Activated naive CD8-positive, alpha-beta T cell treated with anti-CD3 and anti-CD28 coated beads for 36 hours (primary cell): ENCODE measurements at places on chromosomes 3 and 15. TPM values are rescaled to one million over a fixed set of nuclear protein-coding genes. Genes with fewer than 3 reads are reported as not detected.

- peak; percentile 31 for DNase-seq
Measured at GRCh38 chr3:53196575-53197407, 35.8 kb downstream of the PRKCD start.

IP6K2 gene
- 49.9 TPM for total RNA-seq

- DNase-seq: no peak
Measured at GRCh38 chr3:14689247-14689980, 14.5 kb downstream of the C3orf20 start.

CSPG4 gene
- not detected for total RNA-seq

DNA sequence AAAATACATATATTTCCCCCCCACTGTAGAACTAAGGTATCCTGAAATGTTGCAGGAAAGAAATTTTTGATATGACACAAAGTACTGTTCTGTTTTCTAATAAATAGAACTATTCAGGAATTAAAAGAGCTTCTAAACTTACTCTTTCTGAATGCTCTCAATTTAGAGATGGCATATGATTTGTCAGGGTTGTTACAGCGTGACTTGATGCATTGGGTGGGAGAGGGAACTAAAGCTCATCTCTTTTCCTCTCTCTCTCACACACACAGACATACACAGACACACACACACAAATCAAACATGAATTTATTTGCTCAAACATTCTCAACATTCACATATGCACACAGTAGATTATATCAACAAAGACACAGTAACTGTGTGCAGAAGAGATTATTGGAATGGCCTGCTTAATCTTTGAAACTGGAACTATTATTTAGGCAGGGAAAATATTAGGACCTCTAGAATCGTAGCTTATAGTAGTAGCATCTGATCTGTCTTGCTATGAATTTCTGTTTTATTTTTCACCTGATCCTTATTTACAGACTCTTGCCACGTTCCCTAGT lies 807.4 kb upstream of the GBE1 start:
- no peak for DNase-seq

DNA sequence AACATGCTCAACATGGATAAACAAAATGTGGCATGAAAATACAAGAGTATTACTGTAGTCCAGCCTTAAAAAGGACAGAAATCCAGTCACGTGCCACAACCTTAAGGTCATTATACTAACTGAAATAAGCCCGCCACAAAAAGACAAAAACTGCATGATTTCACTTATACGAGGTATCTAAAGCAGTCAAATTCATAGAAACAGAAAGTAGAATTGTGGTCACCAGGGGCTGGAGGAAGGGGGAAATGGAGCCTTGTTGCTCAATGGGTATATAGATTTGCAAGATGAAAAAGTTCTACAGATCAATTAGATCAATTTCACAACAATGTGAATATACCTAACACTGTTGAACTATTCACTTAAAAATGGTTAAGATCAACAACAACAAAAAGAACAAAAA lies 7.4 kb downstream of the GLB1 start:
- peak; percentile 13 for DNase-seq

CTXN2 gene
- not detected for total RNA-seq

DNA sequence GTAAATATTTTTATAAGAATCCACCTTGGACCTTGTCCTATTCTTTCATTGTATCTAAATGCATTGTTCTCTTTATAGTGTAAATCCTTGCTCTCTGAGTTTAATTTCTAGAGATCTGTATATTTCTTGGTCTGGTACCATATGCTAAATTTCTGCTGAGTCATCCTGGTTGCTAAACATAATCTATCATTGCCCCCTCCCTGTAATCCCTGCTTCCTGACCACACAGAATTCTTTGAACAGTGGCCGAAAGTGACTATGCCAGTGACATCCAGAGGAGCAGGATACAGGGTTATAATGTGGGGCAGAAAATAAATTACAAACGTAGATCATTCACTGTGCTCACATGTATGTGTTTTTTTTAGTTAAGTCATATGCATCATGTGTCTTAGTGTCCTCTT lies 143.1 kb downstream of the DIPK2A start:
- no peak for DNase-seq

DNA sequence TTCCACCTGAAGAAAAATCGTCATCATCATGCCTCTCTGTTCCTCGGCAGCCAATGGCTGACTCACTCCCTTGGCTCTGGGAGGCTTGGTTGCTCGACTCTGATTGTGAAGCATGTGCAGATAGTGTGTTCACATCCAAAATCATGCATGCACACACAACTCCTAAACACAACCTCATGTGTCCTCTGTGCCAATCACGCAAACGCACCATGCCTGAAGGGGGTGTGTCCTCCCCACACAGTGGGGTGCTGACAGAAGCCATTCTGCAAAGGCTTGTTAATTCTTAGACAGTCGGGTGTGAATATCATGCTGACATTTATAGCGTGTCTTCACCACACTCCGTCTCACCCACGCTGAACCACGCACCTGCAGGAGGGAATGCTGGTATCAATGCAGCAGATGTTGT lies 11.4 kb upstream of the CCDC174 start:
- DNase-seq: no peak

- DNase-seq: no peak
Measured at GRCh38 chr15:92533298-92533697, 122.3 kb downstream of the FAM174B start.

GRCh38 chr3:69137005-69137404 lies 14.6 kb upstream of the LMOD3 start:
- no peak for DNase-seq

CKMT1B gene
- total RNA-seq: 0.29 TPM

AMT gene
- 0.42 TPM for total RNA-seq

SLC12A1 gene
- not detected for total RNA-seq

C3orf20 gene
- total RNA-seq: 0.14 TPM

- DNase-seq: no peak
Measured at GRCh38 chr15:79965846-79966630, 5.0 kb downstream of the BCL2A1 start.

KIF15 gene
- total RNA-seq: 36.2 TPM

GRCh38 chr3:132892956-132893355 lies 145.2 kb upstream of the TMEM108 start:
- no peak for DNase-seq

CACNA2D2 gene
- total RNA-seq: 0.70 TPM

- no peak for DNase-seq
Measured at GRCh38 chr15:96181217-96181616, 149.3 kb upstream of the NR2F2 start.

ADAMTSL3 gene
- not detected for total RNA-seq

TM4SF18 gene
- total RNA-seq: not detected

GRCh38 chr15:91821458-91821857 lies 32.0 kb upstream of the SLCO3A1 start:
- DNase-seq: no peak

DNA sequence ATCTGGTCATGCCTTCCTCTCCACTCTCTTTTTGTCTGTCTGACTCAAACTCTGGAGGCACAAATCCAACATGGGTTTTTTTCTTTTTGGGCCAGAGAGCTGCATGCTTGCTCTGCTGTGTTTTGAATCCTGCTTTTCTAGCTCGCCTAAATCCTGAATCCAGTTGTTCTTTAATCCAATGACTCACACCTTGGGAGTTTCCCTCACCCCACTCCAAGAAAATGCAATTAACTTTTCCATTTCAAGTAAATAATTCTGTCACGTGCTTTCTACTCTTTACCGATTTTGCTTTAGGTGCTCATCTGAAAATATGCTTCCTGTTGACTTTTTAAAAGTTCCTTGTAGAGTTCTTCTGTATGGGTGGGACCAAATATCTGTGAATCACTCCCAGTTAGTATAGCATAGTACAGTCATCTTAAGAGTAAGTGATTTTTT lies 47.6 kb downstream of the SLMAP start:
- no peak for DNase-seq

ARPIN gene
- total RNA-seq: not detected

DNA sequence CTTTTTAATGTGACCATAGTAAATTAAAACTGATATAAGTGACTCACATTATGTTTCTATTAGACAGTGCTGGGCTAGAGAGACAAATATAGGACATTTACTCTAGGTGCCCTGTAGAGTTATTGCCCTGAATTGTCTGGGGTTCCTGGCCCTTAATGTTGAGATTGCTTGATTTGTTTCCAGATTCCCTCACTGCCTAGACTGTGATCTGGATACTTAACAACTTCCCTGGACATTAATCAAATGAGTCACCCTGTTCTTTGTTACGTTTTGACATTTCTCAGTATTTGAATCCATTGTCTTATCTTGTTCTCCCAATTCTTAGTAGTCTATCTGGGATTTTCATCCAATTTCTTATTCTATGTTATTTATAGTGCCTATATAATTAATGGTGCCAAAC lies 65.8 kb downstream of the DTWD1 start:
- DNase-seq: no peak

- DNase-seq: no peak
Measured at GRCh38 chr3:161072751-161073150, 32.4 kb downstream of the B3GALNT1 start.

GRCh38 chr15:84112025-84112424 lies 123.5 kb upstream of the GOLGA6L4 start:
- no peak for DNase-seq

DNA sequence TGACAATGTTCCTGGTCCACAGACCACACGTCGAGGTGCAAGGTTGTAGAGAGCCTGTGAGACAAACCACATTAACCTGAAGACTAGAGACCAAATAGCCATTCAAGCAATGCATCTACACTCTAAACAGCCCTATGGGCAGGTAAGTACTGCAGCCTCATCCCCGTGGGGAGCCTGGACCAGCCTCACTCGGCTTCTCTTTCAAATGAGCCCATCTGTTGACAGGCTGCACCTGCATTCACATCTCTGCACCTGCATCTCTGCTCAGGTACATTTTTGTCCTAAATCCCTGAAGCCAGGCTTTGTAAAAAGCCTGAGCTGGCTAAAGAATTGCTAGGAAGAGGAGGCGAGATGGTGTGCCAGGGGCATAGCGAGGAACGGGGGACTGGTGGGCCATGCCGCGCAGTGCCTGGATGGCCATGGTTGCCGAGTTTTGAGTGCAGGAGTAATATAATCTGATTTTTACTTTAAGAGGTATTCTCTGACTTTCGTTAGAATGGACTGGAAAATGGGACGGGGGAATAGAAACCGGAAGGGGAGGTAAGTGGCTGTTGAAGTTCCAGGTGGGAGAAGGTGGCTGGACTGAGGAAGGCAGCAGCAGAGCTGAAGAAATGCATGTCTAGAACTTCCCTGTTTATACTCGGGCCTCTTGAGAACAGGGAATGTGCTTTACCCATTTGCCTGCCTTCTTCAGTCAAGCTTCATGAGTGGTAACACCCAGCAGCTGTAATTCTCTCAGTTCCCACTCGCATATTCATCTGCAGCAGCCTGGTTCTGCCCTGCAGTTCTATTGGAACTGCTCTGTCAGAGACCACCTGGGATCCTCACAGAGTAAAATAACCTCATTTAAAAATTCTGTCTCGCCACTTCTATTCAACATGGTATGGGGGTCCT lies 226.4 kb downstream of the OPA1 start:
- no peak for DNase-seq

GRCh38 chr15:94925680-94926079 lies 694.3 kb downstream of the MCTP2 start:
- DNase-seq: no peak

DNA sequence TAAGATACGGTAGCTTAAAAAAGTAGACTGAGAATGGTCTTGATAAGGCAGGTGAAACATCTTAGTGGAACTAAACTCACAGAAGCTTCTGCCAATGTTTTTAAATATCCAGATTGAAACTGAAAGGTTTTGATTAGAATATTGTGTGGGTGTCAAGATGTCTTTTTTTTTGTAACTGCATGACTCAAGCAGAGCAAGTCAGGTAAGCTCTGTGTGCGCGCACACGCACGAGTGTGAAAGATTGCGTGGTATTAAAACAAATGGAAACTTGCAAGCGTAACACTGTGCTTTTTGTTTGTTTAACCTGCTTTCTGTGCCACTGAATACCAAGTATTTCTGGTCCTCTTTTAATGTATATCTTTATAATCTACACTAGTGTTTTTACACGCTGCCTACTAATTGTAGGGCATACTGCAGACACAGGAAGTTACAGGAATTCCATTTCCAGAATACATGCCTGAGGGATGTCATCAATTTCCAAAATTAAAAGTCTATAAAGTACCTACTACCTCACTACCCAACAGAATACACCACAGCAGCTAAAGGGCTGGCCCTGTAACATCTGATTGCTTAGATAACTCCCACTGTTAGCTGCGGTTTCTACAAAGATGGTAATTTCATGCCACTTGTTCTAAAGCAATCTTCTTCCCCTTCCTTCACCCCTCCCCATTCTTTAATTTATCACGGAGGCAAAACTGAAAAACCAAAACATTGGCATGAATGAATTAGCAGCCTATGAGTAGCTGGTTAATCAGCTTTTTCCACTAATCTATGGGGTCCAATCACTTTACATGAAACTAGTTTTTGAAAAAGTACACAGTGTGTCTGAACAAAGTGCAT lies 472.8 kb downstream of the SHQ1 start:
- peak; percentile 46 for DNase-seq

SERINC4 gene
- total RNA-seq: 0.08 TPM

FANCD2OS gene
- total RNA-seq: not detected

GRCh38 chr15:55403531-55403930 lies 4.6 kb downstream of the CCPG1 start:
- no peak for DNase-seq

EOMES gene
- total RNA-seq: 0.50 TPM

- no peak for DNase-seq
Measured at GRCh38 chr3:189982321-189982945, 138.3 kb downstream of the P3H2 start.

DNA sequence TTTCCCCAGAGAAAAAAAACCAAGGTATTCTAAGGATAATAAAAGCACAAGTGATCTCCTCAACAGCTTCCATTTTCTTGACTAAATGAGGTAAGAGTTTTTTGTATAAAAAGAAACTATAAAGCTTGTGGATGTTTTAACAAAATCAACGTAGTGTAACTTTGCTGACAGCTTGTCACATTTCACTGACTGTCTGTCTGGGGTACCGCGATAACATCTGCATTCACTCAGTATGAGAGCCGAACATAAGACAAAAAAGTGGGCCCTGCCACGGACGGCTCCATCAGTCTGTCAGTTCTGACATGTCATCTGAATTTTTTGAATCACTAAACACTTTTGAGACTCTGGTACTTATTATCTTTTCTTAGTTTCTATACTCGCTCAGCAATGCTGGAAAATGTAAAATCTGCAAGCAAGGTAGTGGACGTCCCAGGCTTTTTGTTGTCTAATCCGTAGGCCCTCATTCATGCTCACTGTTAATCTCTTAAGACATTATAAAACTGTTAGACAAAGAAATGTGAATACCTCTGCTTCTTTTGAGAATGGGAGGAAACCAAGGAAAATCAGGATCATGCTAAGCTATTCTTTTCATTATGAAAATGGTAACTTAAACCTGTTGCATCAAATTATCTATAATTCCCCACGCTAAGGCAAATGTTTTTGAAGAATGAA lies 307.1 kb downstream of the MECOM start:
- DNase-seq: no peak

- no peak for DNase-seq
Measured at GRCh38 chr3:191376516-191377141, 46.3 kb upstream of the UTS2B start.

DNA sequence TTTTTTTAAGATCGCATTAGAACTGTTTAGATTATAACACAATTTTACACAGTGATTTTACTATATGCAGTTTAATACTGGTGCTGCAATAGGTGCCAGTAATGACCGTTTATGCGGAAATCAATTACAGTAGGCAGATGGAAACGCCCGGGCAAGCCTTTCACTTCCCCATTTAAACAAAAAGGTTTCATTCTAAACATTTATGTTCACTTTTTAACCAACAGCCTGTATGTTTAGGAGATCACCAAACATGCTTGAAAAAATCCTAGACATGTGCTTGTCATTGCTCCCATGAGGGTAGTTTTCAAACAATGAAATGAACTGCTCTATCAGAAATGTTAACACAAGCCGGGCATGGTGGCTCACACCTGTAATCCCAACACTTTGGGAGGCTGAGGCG lies 2.7 kb downstream of the BNIP2 start:
- DNase-seq: no peak

GRCh38 chr3:114374433-114374990 lies 80.7 kb downstream of the TIGIT start:
- no peak for DNase-seq
